ENCODE measurements at places on chromosomes 12 and 14. TPM values are rescaled to one million over a fixed set of nuclear protein-coding genes. Genes with fewer than 3 reads are reported as not detected.

The LPCAT3 gene
- total RNA-seq, result 5.9 TPM

The MMP19 gene
- total RNA-seq, result 2.5 TPM

The TSPAN19 gene
- total RNA-seq, result not detected

The MYF5 gene
- total RNA-seq, result not detected

The CPNE6 gene
- total RNA-seq, result not detected

The AMN gene
- total RNA-seq, result 0.56 TPM

The RD3L gene
- not detected for total RNA-seq

The PPM1H gene
- 3.9 TPM for total RNA-seq

The FAM90A1 gene
- 0.28 TPM for total RNA-seq

The CRACR2A gene
- total RNA-seq, result 10.7 TPM

The PAH gene
- total RNA-seq, result not detected

The RPL36AL gene
- 257 TPM for total RNA-seq

The PLCZ1 gene
- not detected for total RNA-seq

The EPS8 gene
- total RNA-seq, result 165 TPM

The STXBP6 gene
- 7.7 TPM for total RNA-seq

The C12orf54 gene
- total RNA-seq, result not detected

The LYSET gene
- total RNA-seq, result 11.9 TPM

The CDKL1 gene
- total RNA-seq, result 2.9 TPM

The PTPRB gene
- total RNA-seq, result 25.7 TPM

The CACNA1C gene
- 5.9 TPM for total RNA-seq

The ATN1 gene
- total RNA-seq, result 9.0 TPM

The TMEM233 gene
- 0.56 TPM for total RNA-seq

The HOXC10 gene
- total RNA-seq, result not detected

The COL2A1 gene
- under 0.01 TPM for total RNA-seq

The CLEC1B gene
- total RNA-seq, result not detected

The FGF23 gene
- under 0.01 TPM for total RNA-seq

The OR6C75 gene
- total RNA-seq, result not detected

The RPGRIP1 gene
- not detected for total RNA-seq

The NELL2 gene
- not detected for total RNA-seq

The BCL2L14 gene
- not detected for total RNA-seq

The MUCL1 gene
- total RNA-seq, result not detected

The BMAL2 gene
- 29.9 TPM for total RNA-seq

The FIGNL2 gene
- 0.28 TPM for total RNA-seq

The SYNJ2BP gene
- 13.0 TPM for total RNA-seq

The IFT81 gene
- total RNA-seq, result 33.8 TPM

The PCBP2 gene
- 193 TPM for total RNA-seq

The KRT3 gene
- not detected for total RNA-seq

The PIWIL1 gene
- not detected for total RNA-seq

The HOXC6 gene
- under 0.01 TPM for total RNA-seq

The PPP1R36 gene
- total RNA-seq, result 0.28 TPM

The LRRC23 gene
- total RNA-seq, result 8.6 TPM

The KRT79 gene
- not detected for total RNA-seq

The TMEM117 gene
- total RNA-seq, result 10.7 TPM

The SDR9C7 gene
- not detected for total RNA-seq

The DCTN2 gene
- 89.1 TPM for total RNA-seq

The LRRK2 gene
- total RNA-seq, result 5.9 TPM

The SERPINA9 gene
- total RNA-seq, result 0.28 TPM

The CISTR gene
- not detected for total RNA-seq

The ARHGAP9 gene
- total RNA-seq, result 0.38 TPM

The CRIP2 gene
- 35.2 TPM for total RNA-seq

The RGS6 gene
- not detected for total RNA-seq

The FKBP3 gene
- total RNA-seq, result 40.5 TPM

The RPS6KL1 gene
- total RNA-seq, result 0.96 TPM

The KCNC2 gene
- not detected for total RNA-seq

The PLEKHD1 gene
- total RNA-seq, result not detected

Measured in regular cardiac myocyte (primary cell).